ENCODE measurements at places on chromosomes 1 and 21.
A peak's percentile ranks its signal among the peaks of the same experiment; 100 is the strongest.

DNA sequence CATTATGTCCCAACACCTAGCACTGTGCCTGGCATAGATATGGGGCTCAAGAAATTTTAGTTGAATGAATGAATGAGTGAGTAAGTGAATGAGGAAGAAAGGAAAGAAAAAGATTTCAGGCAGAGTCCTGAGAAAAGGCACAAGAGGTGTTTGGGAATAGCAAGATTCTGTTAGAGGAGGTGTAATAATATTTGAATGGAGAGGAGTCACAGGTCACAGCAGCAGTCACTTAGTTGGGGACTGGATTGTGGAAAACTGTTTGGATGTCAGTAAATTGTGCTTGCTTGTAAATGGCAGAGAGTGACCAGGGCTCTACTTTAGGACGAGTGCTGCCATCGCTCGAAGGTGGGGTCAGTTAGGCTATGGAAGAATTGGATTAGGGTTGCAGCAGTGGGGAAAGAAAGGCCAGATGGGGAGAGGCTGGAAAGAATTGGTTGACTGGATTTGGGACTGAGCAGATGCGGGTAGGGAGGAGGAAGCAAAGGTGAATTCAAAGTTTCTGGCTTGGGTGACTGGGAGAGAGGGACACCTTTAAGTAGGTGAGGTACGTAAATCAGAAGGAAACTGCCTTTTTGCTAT is 9.3 kb downstream of the CDC14A start:
- DNase-seq: no peak

- no peak for DNase-seq
Measured at GRCh38 chr1:221760911-221761310, 19.0 kb upstream of the DUSP10 start.

DNA sequence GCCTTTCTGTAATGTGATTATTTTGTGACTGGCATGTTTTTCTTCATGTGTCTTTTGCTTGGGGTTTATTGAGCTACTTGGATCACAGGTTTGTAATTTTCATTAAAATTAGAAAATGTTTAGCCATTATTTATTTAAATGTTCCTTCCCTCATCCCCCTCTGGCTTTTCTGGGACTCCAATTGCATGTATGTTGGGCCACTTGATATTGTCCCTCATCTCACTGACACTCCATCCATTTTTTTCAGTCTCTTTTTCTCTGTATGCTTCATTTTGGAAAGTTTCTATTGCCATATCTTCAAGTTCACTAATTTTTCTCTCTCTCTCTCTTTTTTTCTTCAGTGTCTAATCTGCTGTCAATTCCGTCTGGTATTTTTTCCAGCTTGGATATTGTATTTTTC is 390.1 kb downstream of the PRDM2 start:
- DNase-seq: no peak

GRCh38 chr1:31344503-31344902 is 28.4 kb downstream of the FABP3 start:
- DNase-seq: no peak

GRCh38 chr1:12438349-12438924 is 179.6 kb downstream of the DHRS3 start:
- no peak for DNase-seq

- no peak for DNase-seq
Measured at GRCh38 chr21:46617267-46618051, 12.6 kb upstream of the S100B start.

DNA sequence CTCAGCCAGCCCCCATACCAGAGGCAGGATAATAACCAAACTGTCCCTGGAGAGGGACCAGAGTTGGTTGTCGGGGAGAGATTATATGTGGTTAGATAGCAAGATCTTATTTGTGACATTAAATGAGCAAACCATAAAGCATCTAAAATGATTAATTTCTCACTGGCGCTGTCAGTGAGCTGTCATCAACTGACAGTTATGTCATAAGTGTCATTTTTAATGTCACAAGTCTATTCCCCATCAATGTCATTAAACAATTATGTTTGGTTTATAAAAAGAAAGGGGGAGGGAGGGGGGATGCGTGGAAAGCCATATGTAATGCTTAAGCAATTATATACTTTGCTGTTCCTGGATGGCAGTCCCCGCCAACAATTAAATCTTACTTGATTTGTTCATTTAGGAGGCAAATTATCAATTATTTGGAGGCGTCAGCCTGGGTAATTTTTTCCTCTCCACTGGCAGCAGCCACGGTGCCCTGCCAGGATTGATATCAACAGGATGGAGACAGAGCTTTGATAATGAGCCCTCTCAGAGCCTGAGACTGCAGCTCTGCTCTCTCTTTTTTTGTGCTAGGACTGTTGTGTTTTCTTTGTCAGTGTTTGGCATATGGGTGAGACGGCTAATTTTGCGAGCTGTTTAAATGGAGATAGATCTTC is 333.6 kb upstream of the CAMK1G start:
- no peak for DNase-seq

DNA sequence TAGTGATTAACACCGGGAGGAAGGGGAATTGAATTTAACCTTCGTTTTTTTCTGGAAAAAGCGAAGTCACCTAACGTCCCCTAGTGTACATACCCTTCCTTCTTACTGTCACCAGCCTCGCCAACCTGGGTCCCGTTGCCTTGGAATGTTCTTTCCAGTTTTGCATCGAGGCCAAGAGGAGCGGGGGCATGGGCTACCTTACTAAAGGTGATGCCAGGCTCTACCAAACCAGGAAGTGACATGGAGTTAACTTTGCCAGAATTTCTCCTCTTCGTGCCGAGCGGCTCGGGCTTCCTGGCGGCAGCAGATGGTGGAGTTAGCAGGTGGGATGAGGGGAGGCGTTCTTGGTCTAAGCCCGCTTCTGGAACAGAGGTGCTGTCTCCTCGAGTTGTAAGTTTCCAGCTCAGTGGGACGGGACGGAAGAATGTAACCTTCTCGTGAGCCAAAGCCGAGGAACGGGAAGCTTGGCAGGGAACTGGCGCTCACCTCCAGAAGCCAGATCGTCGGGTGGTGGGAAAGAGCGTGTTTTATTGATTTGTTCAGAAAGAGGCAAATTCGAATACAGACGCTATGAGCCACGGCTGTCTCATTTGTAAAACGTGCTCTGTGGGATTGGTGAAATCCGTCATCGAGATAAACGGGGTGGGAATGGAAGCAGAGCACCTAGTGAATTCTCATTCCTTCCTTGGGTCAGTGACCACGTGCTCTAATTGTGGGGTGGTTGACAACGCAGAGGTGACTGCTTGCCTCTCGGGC is 486 bp downstream of the NIPAL3 start:
- no peak for DNase-seq

- peak; percentile 28 for DNase-seq
Measured at GRCh38 chr1:20483833-20484518, 2.0 kb downstream of the CAMK2N1 start.

DNA sequence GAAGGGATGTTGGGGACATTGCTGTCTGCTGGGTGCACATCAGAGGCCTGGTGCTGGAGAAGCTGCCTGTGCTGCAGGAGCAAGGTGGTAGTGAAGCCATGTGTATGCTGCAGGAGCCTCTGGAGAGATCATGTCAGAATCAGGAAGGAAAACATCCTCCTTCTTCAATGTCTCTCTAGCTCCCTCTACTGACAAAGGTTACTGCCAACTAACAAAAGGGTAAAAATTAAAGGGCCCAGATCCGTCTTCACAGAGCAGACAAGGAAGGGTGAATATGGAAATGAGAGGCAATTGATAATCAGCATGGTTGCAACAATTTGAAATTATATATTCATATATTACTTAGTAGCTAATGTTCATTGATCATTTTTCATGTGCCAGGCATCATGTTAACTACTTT is 32.2 kb downstream of the FAM177B start:
- DNase-seq: no peak

DNA sequence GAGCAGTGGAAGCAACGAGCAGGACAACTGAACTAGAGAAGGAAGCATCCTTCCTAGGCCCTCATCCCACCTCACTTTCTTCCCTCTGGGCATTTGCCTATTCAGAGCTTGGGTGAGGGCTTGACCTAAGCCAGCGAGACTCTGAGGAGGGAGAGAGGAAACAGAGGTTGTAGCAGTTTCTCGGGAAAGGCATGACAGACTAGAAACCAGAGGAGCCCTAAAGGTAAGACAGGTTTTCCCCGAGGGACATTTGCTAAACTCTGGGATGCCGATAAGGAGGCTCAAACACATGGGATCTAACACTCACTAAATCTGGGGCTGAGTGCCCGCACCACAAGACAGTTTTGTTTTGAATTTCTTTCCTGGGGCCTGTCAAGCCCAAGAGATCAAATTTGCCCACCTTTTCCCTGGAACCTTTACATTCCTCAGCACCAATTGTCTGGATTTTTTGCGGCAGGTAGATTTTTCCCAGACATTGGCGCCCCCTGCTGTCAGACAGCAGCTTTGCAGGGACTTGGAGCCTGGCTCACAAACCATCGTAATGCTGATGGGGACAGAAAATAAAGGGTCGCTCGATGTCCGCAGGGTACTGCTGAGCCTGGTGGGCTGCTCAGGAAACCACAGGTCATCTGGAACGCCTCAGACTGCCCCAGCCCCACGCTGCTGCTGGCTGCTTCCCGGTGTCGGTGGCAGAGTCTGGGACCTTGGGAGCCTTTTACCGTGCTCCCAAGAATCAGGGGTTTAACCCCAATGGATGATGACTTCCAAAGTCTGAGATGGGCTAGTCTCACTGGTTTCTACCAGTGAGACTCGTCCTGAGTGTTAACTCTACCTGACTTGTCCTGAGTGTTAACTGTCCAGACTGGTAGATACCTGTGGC is 23.4 kb upstream of the TSPAN2 start:
- peak; percentile 58 for DNase-seq

DNA sequence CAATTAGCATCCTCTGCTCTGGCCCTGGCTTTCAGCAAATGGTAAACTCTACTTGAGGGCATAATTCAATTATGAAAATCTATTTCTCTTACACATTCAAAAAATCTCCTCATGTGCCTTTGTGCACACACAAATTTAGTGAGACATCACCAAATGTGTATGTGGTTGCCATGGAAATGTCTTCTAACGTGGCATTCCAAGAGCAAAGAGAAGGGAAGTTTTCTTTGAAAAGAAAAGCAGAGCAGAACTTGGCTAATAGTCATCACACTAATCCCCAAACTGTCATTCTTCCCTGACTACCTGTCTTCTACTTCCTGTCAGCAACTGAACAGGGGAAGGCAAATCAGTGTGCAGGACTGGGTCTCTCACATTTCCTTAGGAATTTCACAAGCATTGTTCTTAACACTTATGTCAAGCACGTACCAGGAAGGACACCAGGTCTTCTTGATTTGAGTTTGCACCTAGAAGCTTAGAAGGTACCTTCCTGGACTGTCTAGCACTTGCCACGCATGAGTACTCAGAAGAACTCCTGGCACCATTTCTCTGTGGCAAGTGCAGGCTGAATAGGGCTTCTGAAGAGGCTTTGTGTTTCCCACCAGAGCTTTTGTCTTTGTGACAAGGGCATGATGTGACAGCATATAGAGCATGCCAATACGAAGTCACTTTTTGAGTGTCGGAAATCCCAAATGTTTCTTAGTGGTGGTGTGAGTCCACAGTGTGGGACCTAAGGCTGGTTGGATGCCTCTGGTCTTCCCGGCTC is 32.3 kb downstream of the MAN1C1 start:
- peak; percentile 0 for DNase-seq

DNA sequence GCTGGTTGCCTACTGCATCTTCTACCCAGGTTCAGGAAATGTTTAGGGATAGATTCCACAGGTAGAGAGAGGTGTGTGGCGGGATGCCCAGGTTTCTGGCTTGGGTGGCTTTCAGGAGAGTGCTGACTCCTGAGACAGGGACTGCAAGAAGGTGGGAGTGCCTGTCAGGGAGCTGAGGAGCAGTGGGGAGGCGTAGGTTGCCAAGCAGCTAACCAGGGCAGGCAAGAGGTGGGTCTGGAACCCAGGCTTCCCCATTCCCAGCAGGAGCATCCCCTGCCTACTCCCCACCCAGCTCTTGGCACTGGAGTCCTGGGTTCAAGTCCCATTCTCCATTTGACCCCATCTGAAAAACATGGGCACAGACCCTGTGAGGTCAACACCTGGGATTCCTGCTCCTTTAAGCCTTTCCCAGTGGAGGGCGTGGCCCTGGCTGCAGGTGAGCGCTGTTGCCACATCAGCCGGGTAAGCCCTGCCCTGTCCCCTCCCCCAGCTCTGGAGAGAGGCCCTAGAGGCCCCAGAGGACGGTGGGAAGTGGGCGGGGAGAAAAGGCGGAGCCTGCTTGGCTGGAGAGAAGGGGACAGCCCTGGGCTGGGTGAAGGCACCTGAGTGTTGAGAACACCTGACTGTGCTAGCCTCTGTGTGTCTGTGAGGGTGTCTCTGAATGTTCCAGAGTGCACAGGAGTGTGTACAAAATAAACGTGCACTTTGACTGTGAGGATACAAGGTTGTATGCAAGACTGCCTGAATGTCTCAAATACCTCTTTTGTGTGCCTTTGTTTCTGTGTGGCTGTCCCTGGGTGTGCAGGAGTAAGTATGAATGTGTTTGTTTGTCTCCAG is 14.0 kb upstream of the SYNC start:
- peak; percentile 94 for DNase-seq

DNA sequence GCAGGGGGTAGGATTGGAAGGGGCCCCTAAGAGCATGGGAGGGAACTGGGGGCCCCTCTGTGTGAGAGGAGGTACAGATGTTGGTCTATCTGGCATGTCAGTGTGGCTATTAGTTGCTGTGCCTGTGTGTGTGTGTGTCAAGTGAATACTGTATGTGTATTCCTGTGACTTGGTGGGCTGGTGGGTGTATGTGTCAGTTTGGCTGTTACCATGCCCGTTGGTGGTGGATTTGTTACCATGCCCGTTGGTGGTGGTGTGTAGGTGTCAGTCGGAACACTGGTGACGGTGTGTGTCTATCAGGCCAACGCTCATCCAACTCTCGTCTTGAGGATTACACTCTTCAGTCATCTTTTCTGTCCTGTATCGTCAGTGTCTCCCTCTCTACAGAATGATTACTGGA is 22.6 kb downstream of the TFAP2E start:
- DNase-seq: no peak

- DNase-seq: no peak
Measured at GRCh38 chr1:118101515-118101844, 83.5 kb downstream of the SPAG17 start.

- no peak for DNase-seq
Measured at GRCh38 chr1:166980818-166981217, 5.5 kb upstream of the ILDR2 start.

DNA sequence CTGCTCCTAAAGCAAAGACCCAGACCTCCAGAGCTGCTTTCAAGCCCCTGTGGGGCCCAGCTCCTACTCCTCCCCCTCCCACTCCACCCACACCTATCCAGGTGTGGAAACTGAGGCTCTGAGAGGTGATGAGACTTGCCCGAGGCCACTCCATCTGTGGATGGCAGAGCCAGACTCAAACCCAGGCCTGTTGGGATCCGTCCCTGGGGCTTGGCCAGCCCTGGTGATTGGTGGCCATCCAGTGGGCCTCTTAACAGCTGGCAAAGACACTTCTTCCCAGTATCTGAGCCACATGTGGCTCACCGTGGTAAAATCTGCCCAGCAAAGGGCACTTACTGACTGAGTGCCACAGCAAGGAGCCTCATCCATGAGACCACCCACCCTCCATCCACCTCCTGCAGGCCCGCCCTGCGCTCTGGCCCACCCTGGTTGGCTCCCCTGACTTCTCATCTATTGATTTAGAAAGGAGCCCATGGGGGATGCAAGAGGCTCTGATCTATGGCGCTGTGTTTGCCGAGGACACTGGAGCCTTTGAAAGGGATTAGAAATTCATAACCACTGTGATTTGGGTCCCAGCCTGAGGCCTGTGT is 398.5 kb downstream of the PTPRU start:
- no peak for DNase-seq
